Naive B cell (primary cell): ENCODE measurements at places on chromosomes 13 and 19. TPM values are rescaled to one million over a fixed set of nuclear protein-coding genes. Genes with fewer than 3 reads are reported as not detected.

The PTGER1 gene
- not detected for polyA plus RNA-seq

The DNAAF3 gene
- polyA plus RNA-seq = not detected

The GTF2F2 gene
- polyA plus RNA-seq = 12.9 TPM

The RAB8A gene
- polyA plus RNA-seq = 98.8 TPM

The KLK14 gene
- polyA plus RNA-seq = not detected

The MYO9B gene
- polyA plus RNA-seq = 12.1 TPM

The SMIM24 gene
- polyA plus RNA-seq = 1.2 TPM

The PEG3 gene
- not detected for polyA plus RNA-seq

The ZNF577 gene
- 3.8 TPM for polyA plus RNA-seq

The IGFL2 gene
- not detected for polyA plus RNA-seq

The DLEU7 gene
- polyA plus RNA-seq = not detected

The PLPPR3 gene
- not detected for polyA plus RNA-seq

The DHDH gene
- polyA plus RNA-seq = not detected

The LIM2 gene
- polyA plus RNA-seq = not detected

The PNMA8B gene
- polyA plus RNA-seq = 1.3 TPM

The DOCK6 gene
- 0.19 TPM for polyA plus RNA-seq

The LRRC25 gene
- polyA plus RNA-seq = 6.0 TPM

The CGB5 gene
- polyA plus RNA-seq = not detected

The NR2C2AP gene
- polyA plus RNA-seq = 38.4 TPM

The KLK15 gene
- not detected for polyA plus RNA-seq

The ZNF253 gene
- 21.4 TPM for polyA plus RNA-seq

The SIGLEC10 gene
- polyA plus RNA-seq = 75.2 TPM

The ZNF726 gene
- polyA plus RNA-seq = 2.4 TPM

The OR7E24 gene
- polyA plus RNA-seq = not detected

The FCAR gene
- polyA plus RNA-seq = not detected

The ZNF724 gene
- 2.8 TPM for polyA plus RNA-seq

The BCL3 gene
- polyA plus RNA-seq = 10.4 TPM

The ERICH6B gene
- polyA plus RNA-seq = not detected

The LHB gene
- polyA plus RNA-seq = not detected

The ACP5 gene
- polyA plus RNA-seq = 39.9 TPM

The LAIR1 gene
- polyA plus RNA-seq = 155 TPM

The LGALS7B gene
- polyA plus RNA-seq = not detected

The FCHO1 gene
- polyA plus RNA-seq = 26.3 TPM

The ZNF208 gene
- polyA plus RNA-seq = 0.42 TPM

The ZNF525 gene
- polyA plus RNA-seq = 6.3 TPM

The LENG8 gene
- 9.6 TPM for polyA plus RNA-seq

The ZNF491 gene
- not detected for polyA plus RNA-seq

The TNNI3 gene
- polyA plus RNA-seq = not detected

The CYP4F2 gene
- not detected for polyA plus RNA-seq

The IGSF23 gene
- not detected for polyA plus RNA-seq

The RNF17 gene
- not detected for polyA plus RNA-seq

The SMIM44 gene
- not detected for polyA plus RNA-seq

The OR4F17 gene
- not detected for polyA plus RNA-seq

The C19orf44 gene
- polyA plus RNA-seq = 0.74 TPM

The DAND5 gene
- polyA plus RNA-seq = not detected

The ZNF83 gene
- polyA plus RNA-seq = 13.6 TPM

The ZNF30 gene
- 3.2 TPM for polyA plus RNA-seq

The ANGPTL8 gene
- not detected for polyA plus RNA-seq

The NLRP11 gene
- 0.08 TPM for polyA plus RNA-seq

The ZNF440 gene
- 1.8 TPM for polyA plus RNA-seq

The CEBPA gene
- polyA plus RNA-seq = 0.09 TPM

The MBD3L2 gene
- not detected for polyA plus RNA-seq

The PGLYRP2 gene
- polyA plus RNA-seq = not detected

The C19orf38 gene
- polyA plus RNA-seq = 5.3 TPM

The LRG1 gene
- polyA plus RNA-seq = not detected

The C19orf73 gene
- 6.2 TPM for polyA plus RNA-seq

The PLIN5 gene
- not detected for polyA plus RNA-seq
